ENCODE measurements at places on chromosomes 1 and 21.

GRCh38 chr1:91450260-91450659 is 45.6 kb upstream of the HFM1 start:
- no peak for DNase-seq

GRCh38 chr1:173473599-173474011 is 3.5 kb upstream of the PRDX6 start:
- DNase-seq, result no peak

DNA sequence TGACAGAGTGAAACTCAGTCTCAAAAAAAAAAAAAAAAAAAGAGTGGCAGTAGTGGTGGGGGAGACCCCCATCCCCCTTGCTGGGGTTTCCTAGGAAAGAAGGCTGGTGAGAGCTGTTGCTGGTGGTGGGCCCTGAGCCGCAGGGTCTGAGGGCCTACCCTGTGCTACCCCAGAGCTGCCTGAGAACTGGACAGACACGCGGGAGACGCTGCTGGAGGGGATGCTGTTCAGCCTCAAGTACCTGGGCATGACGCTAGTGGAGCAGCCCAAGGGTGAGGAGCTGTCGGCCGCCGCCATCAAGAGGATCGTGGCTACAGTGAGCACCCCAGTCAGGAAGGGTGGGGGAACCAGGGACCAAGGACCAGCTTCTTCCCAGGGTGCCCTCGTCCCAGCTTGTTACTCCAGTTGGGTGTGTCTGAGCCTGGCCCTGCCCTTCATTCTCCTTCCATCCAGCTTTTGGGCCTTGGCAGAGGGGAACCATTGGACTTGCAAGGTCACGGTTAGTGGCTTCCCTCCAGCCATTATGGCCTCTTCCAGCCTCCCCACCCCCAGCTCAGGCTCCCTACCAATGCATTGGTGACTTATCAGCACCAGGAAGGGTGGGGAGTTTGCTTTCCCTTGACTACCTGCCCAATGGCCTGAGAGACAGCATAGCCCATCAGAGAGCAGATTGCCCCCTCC is 10.5 kb downstream of the LDLRAP1 start:
- DNase-seq, result no peak

GRCh38 chr1:203592156-203592555 is 34.5 kb upstream of the ATP2B4 start:
- DNase-seq, result peak; percentile 46

- DNase-seq, result no peak
Measured at GRCh38 chr1:37817481-37817880, 9.5 kb upstream of the YRDC start.

GRCh38 chr1:67451356-67451755 is 21.2 kb upstream of the SERBP1 start:
- no peak for DNase-seq

DNA sequence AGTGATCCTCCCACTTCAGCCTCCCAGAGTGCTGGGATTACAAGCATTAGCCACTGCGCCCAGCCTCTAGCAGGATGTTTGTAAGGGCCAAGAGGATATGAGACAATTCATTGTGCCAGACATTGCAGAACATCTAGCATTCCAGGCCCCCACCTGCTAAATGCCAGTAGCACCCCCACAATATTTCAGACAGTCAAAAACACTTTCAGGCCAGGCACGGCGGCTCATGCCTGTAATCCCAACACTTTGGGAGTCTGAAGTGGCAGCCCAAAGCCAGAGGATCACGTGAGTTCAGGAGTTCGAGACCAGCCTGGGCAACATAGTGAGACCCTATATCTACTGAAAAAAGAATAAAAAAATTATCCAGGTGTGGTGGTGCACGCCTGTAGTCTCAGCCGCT is 12.9 kb downstream of the PPIE start:
- DNase-seq, result no peak

GRCh38 chr1:21938732-21939538 is 1.8 kb upstream of the HSPG2 start:
- no peak for DNase-seq

GRCh38 chr1:81689531-81689941 is 111.2 kb upstream of the ADGRL2 start:
- DNase-seq, result no peak

DNA sequence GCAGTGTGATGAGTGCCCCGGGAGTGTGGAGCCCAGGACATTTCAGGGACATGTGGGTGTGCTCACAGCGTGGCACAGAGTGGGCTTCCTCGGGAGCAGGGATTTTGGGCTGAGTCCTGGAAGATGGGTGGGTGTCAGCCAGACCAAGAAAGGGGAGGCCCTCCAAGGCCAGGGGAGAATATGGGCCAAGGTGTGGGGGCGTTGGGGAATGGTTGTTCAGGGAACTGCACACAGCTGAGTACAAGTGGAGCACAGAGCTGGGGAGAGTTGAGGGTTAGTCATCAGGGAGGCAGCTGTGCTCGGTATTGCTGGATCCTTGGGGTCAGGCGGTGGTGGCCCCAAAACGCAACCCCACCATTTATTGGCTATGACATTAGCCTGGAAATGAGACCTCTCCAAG is 5.5 kb downstream of the POGK start:
- no peak for DNase-seq

GRCh38 chr1:227777646-227778045 is 37.8 kb upstream of the PRSS38 start:
- no peak for DNase-seq

DNA sequence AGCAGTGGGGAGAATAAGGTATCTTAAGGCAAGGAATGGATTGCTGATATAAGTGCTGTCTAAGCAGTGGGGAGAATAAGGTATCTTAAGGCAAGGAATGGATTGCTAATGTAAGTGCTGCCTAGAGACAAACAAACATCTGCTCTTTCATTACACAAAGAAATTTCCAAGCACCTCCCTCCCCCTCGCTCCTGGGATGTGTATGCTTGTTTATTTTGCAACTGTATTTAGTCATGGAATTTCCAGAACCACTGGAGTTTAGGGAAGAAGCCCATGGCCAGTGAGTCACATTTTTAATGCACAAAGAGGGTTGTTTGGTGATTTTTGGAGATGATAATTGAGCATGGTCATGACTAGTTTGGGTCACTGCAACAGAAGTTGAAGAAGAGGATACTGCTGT is 21.5 kb downstream of the PDPN start:
- DNase-seq, result no peak

GRCh38 chr1:222975472-222976122 is 160.8 kb downstream of the DISP1 start:
- no peak for DNase-seq

DNA sequence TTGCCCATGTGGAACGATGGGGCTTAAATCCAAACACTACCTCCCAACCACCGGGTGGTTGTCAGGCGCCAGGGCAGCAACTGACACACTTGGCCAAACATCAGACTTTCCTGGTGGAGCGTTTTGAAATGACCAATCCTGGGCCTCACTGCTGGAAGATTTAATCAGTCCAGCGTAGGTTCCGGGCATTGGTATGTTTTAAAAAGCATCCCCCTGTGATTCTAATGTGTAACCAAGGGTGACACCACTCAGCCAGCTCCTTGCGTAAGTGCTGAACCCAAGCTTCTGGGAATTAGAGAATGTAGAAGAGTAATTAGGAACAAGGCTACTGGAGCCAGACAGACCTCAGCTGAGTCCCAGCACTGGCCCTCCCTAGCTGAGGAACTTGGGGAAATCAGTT is 44.8 kb upstream of the KAZN start:
- no peak for DNase-seq

DNA sequence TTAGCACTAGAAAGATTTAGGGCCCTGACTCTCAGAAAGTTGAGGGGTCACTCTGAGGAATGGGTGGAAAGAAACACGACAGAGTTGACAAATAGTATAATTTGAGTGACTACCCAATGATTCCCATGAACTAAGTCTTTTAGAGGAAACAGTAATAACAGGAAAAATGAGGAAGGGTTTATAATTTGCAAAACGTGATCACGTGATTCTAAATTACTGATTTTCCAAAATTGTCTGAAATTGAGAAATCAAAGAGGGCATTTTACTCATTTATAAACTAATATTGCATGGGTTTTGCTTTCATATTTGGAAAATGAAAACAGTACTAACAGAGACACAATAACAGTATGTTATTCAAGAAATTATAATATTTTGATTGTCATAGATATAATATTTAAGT is 1335.7 kb downstream of the PLA2G4A start:
- DNase-seq, result no peak

DNA sequence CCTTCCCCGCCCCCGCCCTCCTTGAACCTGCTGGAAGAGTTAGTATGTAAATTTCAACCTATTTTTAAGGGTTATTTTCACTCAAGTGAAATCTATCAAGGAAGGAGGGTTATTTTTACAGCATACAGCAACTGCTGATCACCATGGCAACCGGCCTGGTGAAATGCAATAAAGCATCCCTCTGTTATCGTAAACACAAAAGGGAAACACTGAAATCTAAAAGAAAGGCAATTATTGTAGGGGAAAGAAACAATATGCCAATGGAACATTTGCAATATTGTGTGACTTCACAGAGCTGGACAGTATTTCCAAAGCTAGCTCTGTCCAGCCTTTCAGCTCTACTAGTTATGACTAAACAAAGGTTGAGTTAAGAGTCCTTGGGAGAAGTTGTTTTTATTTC is 588.3 kb upstream of the PBX1 start:
- DNase-seq, result no peak

DNA sequence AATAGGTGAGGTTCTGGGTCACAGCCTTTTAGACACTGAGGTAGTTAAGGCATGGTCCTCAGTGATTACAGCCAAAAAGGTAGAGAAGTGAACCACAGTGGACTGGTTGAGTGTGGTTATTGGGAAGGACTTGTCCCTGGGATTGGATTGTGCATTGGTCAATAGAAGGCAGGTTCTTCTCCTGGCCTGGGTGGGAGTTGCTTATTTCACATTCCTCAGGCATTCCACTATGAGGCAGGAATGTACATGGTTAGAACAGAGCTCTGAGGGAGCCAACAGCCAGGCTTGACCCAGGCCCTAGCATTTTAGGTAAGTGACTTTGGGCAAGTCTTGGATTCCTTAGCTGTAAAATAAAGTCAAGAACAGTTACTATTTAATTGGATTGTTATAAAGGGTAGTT is 97.9 kb upstream of the MARK1 start:
- no peak for DNase-seq

DNA sequence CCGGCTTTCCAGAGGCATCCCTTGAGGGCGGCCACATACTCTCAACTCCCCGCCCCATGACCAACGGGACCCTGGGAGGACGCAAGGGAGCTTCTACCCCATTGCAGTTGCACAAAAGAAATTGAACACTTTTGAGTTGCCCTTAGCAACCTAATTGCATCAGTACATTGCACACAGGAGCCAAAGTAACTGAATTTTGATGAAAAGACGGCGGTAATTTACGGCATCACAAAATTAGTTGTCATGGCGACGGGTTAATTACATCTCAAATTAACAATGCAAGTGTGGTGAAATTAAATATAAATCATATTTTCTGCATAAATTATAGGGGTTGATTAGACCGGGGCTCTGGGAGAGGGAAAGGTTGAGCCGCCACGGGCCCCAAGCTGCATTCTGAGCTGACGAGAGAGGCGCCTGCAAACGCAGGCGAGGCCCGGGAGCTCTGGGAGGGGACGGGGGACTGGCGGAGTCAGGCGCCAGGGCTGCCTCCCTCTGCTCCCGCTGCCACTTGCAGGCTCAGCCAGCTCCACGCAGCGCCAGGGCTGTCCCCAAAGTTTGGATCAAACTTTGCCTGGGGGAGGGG is 61.4 kb downstream of the CASZ1 start:
- peak; percentile 59 for DNase-seq

GRCh38 chr1:190436615-190437014 is 41.0 kb downstream of the BRINP3 start:
- peak; percentile 44 for DNase-seq
